ENCODE measurements at places on chromosomes 12 and 14.

DNA sequence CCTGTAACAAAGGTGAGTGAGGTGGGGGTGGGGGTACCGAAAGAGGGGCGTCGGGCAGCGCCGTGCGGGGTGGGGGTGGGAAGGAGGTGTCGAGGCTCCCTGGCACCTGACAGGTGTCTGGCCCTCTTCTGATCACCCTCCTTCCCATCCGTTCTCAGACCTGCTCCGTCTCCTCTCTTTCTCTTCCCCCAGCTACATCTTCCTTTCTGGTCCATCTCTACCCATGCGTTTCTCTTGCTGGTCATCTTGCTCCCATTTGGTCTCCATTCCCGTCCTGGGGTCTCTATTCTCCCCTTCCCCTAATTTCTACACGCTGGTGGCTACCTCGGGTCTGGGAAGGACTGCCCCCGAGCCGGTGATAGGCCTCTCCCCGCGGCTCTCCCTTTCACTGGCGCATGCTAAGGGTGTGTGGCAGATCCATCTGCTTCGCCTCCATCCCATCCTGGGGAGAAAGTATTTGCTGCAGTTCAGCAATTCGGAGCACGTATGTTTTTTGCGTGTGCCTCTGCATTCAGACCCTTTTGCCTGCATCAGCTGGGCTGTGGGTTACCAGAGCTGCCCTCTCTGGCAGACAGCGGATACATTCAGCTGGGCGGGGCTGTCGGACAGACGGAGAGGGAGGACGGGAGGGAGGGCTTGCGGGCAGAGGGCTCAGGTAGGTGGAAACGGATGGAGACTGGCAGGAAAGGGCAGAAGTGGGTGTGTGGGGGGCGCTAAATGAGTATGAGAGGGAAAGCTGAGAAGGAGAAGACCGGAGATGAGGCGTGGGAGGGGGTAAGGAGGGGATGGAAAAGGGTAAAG is 730 bp downstream of the CLSTN3 start:
- no peak for DNase-seq

GRCh38 chr12:40054555-40055227 is 51.2 kb downstream of the SLC2A13 start:
- no peak for DNase-seq

DNA sequence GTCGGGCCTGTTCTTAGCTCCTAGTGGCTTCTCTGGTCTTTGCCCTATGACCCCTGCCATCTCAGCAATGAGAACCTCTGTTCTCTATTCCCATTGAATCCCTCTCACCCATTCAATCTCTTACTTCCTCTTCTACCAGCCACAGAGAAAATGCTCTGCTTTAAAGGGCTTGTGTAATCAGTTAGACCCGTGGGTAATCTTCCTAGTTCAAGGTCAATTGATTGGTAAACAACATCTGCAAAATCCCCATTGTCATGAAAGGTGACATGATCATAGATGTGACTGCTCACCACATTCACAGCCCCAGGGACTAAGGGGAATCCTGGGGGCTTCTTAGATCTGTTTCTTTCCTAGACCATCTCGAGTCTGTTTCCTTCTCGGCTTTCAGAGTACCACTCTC is 7.2 kb upstream of the CCDC197 start:
- no peak for DNase-seq

DNA sequence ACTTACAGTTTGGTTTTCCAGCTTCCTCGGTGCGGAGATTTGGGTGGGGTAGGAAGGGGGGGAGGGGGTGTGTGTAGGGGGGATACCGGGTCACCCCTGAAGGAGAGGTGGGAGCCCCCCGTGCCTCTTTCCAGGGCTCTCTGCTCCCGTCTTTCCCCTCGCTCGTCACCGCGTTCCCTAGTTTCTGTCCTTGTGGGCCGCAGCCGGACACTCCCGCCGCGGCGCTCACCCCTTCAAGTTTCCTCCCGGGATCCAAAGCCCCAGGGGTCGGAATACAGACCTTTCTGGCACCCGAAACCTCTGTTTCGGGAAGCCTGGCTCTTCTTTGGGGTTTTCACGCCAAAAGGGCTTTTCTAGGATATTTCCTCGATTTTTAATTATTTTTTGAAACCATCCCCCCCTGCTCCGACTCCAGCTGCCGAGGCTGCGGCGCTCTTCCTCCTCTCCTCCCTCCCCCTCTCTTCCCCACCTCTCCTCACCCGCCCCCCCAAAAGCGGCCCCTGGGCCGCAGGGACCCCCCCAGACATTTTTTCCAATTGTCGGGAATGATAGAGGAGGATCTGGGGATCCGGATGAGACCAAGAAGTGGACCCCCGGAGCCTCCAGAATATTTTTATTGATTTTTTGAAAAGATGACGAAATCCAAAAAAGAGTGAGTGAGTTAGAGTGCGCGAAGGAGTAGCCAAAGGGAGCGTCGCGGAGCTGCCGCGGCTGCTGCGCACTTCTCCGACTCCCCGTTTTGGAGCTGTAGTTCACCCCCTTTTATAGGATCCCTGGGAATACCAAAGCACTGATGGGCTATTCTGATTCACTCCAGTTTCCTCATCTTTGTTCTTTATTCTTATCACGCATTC is 1.7 kb downstream of the CCND2 start:
- DNase-seq, result no peak

DNA sequence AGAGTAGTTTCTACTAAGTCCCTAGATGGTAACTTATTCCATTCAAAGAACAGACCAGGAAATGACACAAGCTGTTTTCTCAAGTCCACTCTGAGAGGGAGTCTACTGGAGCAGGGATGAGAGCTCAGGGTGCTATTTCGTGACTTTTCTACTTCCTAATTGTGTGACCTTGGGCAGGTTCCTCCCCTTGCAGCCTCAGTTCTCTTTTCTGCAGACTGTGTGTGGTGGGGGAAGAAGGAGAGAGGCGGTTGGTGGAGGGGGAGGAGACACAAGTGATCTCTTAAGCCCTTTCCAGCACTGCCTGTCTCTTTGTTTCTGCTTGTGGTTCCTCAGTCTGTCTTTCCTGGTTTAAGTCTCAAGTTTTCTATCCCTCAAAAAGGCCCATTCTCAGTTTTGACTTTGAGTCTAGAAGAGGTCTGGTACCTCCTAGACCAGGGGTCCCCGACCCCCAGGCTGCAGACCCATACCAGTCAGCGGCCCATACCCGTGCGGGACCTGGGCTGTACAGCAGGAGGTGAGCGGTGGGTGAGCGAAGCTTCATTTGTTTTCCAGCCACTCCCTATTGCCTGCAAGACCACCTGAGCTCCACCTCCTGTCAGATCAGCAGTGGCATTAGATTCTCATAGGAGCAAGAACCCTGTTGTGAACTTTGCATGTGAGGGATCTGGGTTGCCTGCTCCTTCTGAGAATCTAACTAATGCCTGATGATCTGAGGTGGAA is 10.7 kb downstream of the FGF6 start:
- DNase-seq, result no peak

Measured in stimulated activated CD8-positive, alpha-beta memory T cell treated with anti-CD3 and anti-CD28 coated beads, Interleukin-7, amount 100 ng/mL, for 1 hour (primary cell).